Fibroblast of villous mesenchyme (primary cell): ENCODE measurements at places on chromosomes 5 and 9. TPM values are rescaled to one million over a fixed set of nuclear protein-coding genes. Genes with fewer than 3 reads are reported as not detected.

Gene NEUROG1
- not detected in 2 replicates for total RNA-seq

Gene SH3RF2
- total RNA-seq = 0.97 and 2.2 TPM in 2 replicates

Gene GPR151
- not detected in 2 replicates for total RNA-seq

Gene PCDHA8
- under 0.01 TPM in 2 replicates for total RNA-seq

Gene SH3PXD2B
- 28.1 and 32.2 TPM in 2 replicates for total RNA-seq

DNA sequence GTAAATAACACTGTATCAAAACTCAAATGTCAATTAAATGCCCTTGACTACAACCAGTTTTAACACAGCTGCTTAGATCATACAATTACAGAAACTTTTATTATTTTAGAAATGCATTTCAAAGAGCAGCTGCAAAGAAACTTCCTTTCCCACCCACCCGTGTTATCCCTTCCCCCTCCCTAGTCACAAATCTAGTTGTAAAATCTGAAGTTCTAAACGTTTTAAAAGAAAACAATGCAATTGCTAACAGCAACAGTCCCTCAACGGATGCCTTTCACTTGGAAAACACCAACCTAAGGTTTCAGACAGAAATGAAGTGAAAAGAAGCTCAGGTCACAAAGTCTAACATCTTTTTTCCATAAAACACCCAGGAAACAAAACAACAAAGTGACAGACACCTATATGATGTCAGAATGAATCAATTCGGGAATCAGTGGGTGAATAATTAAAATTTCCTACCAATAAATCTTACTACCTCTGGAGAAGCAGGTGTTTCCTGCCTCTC, 100.3 kb downstream of the FBXW11 start:
- DNase-seq = no peak

DNA sequence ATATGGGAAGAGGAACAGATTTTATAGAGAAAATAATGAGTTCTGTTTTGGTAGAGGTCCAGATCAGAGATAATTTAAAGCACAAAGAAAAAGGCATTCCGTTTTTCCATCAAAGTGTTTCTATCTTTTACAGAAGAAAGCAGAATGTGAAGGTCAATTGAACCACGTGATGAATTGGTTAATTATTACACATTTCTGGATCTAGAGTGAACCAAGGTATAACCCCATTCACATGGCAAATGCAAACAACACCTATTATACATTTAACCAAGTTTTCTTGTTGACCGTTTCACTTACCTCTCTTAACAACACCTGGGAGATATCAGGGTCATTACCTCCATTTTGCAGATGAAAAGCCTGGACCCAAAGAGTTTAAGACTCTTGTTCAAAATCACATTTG, 34.9 kb upstream of the ZNF462 start:
- DNase-seq = no peak

DNA sequence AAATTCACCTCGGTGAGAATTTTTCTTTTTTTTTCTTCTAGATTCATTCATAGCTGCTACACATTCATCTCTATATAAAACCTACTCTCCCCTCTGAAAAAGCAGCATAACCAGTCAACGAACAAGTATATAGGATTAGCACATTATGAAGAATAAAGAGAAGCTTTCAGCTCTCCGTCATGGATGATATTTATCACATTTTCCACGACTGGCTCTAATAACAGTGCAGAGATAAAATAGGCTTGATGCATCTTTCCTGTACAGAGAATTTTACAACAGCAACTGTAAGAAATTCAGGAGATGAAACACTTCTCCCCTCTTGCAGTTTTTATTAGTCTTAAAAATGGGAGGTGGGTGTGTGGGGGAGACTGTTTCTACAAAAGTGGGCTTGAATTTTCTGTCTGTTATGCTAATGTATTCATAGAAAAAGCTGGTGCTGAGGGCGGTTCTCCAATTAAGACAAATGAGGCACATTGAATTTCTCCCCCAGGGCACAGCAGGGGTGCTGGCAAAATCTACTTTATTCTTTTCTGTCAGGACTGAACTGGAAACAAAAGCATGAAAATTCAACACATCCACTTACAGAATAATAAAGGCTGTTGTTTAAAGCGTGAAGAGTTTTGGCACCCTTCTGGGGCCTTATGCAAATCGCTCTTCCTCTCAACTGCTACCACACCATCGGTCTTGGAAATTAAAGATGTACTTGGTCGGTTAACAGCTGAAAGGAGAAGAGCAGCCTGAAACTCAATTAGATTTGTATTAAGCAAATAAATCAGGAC, 233.9 kb upstream of the ZNF608 start:
- DNase-seq = no peak

DNA sequence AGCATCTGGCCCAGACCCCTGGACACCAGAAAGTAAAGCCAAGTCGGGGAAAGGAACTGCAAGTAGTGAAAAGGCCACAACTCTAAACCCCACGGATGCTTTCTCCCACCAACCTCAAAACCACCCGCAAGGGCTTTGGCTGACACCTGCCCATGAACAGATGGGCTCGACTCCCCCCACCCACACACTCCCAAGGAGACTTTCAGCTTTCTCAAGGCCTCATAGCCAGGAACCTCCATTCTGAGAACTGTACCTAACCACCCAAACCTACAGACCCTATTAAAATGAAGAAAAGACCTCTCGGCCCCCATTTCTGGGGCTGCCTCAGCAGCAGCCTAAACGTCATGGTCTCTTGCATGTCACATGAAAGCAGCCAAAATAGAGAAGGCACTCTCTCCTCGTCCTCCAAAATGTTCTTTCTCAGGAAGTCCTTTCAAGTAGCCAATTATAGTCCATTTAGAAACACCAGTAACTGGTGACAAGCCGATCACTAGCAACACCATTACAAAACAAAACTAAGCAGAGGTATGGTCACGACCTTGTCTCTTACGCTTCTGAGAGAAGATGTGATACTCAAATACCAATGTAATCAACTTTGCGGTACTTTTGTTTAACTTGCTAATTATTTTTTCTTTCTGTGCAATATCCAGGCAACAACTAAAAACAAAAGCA, 2.9 kb downstream of the B4GALT1 start:
- DNase-seq = peak; percentile 69

DNA sequence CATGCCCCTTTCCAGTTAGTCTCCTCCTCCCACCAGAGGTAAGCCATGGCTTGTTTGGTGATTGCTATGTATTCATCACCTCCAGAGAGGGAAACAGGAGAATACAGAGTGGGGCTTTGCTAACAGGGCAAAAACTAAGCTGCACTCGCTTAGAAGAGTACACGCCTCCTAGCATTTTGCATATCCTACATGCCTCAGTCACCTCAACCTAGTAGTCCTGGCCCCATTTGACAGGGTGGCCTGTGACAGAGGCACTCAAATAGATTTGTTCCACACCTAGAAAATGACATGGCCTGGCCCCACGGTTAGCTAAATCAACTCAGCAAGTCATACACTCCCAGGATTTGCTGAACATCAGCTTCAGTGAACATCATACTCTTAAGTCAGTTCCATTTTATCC, 90.7 kb downstream of the CYFIP2 start:
- DNase-seq = no peak

- no peak for DNase-seq
These were observed 96.2 kb downstream of the C9orf50 start for GRCh38 chr9:129524582-129525270.
